ENCODE measurements at places on chromosomes 16 and 17. TPM values are rescaled to one million over a fixed set of nuclear protein-coding genes. Genes with fewer than 3 reads are reported as not detected.
A peak's percentile ranks its signal among the peaks of the same experiment; 100 is the strongest.

DNA sequence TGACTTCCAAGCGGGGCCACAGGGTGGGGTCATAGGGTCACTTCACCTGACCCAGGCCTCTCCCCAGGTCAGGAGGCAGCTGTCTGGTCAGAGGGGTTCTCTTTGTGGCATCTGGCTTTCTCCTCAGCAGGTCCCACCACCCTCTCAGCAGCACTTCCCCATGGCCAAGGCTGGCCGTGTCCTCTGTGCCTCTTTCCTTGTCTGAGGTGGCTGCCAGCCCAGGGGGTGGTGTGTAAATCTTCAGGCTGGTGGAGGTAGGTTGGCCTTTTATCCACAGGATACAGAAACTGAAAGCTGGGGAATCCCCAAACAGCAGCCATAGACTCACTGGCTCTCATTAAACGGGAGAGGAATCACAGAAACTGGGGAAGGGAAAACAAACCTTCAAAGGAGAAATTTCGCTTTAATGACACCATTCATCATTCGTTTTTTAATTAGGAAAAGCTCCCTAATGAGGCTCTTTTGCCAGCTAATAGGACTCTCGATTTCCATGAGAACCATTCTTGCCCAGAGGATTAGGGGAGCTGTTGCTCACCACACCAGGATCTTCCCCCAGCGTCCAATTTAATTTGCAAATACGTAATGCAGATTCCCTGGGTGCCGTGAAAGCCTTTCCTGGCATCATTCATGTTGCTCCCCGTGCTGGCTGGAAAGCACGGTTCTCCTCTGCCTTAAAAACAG lies 18.0 kb downstream of the C17orf75 start:
- no peak for DNase-seq

The LAT gene
- total RNA-seq = 8.3 TPM

- no peak for DNase-seq
Observed at GRCh38 chr17:31560616-31561235, 169.3 kb downstream of the RAB11FIP4 start.

The AOC3 gene
- 2.0 TPM for total RNA-seq

DNA sequence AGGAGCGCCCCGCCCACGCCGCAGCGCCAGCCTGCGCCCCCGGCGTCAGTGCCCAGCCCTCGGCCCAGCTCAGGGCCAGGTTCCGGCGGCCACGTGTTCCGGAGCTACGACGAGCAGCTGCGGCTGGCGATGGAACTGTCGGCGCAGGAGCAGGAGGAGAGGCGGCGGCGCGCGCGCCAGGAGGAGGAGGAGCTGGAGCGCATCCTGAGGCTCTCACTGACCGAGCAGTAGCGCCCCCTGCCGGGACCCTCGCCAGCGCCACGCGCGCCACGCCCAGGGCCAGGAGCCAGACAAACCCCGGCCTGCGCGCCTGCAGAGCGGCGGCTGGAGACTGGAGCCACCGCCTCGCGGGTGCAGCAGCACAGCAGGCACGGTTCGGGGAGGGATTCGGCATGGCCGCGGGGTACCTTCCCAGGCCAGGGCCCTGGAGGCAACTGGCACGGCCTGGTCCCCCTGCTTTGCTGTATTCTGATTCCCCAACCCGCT lies 9.3 kb downstream of the CORO6 start:
- peak; percentile 98 for DNase-seq

GRCh38 chr17:60916043-60916442 lies 238.4 kb downstream of the BCAS3 start:
- DNase-seq = no peak

DNA sequence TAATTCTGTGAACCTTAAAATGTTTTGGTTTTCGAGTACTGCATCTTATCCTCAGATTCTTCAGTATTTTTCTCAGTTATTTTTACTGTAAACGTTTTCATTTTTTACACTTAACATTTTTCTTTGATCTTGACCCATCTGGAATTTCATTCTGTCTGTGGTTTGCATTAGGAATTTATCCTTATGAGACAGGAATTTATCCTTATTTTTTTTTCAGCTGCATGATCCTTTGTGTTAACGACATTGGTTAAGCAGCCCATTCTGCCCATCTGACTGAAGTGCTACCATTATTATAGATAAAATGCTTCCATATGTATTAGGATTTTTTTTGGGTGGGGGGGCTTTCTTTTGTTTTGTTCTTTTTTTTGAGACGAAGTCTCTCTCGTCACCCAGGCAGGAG lies 41.0 kb downstream of the SNX29 start:
- no peak for DNase-seq

DNA sequence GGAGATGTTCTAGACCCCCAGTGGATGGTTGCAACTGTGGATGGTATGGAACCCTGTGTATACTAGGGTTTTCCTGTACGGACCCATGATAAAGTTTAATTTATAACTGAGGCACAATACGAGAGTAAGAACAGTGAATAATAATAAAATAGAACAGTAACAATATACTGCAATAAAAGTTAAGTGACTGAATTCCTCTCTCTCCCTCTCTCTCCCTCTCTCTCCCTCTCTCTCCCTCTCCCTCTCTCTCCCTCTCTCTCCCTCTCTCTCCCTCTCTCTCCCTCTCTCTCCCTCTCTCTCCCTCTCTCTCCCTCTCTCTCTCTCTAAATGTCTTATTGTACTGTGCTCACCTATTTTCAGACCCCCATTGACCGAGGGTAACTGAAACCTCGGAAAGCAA lies 291.0 kb downstream of the IRF8 start:
- no peak for DNase-seq

The TBC1D28 gene
- total RNA-seq = 0.44 TPM

- no peak for DNase-seq
Observed at GRCh38 chr17:57899391-57899790, 49.5 kb upstream of the MRPS23 start.

GRCh38 chr16:48244863-48245195 lies 729 bp downstream of the LONP2 start:
- no peak for DNase-seq

GRCh38 chr16:48680881-48681280 lies 70.9 kb upstream of the N4BP1 start:
- no peak for DNase-seq

DNA sequence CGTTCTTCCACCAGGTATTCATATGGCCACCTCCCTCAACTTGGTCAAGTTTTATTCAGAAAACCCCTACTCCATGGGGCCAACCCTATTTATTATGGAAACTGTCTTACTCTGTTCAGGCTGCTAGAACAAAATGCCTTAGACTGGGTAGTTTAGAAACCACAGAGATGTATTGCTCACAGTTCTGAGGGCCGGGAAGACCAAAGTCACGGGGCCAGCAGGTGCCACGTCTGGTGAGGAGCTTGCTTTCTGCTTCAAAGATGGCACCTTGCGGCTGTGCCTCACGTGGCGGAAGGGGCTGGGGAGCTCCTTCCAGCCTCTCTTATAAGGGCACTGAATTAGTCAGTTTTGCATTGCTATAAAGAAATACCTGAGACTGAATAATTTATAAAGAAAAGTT lies 74.3 kb downstream of the AXIN2 start:
- no peak for DNase-seq

DNA sequence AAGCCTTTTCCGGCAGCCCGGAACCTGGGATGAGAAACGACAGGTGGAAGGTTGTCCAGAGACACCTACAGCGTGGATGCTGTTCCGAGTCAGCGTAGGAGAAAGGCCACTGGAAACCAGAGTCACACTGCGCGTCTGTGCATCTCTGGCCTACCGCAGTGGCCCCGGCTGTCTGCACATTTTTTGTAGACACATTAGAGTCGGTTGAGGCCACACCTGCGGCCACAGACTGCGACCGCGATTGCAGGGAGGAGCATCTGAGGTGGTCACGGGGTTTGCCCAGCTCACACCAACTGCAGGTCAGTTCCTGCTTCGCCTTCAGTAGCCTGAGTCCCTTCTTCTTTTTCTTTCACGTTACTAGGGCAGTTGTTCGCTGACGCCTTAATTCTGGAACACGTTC lies 52.4 kb downstream of the WDR45B start:
- DNase-seq = no peak

GRCh38 chr16:19380328-19380727 lies 37.4 kb upstream of the TMC5 start:
- DNase-seq = no peak

- DNase-seq = no peak
Observed at GRCh38 chr16:2208772-2209171, 1.9 kb downstream of the BRICD5 start.

- no peak for DNase-seq
Observed at GRCh38 chr16:10751291-10751697, 7.7 kb downstream of the NUBP1 start.

DNA sequence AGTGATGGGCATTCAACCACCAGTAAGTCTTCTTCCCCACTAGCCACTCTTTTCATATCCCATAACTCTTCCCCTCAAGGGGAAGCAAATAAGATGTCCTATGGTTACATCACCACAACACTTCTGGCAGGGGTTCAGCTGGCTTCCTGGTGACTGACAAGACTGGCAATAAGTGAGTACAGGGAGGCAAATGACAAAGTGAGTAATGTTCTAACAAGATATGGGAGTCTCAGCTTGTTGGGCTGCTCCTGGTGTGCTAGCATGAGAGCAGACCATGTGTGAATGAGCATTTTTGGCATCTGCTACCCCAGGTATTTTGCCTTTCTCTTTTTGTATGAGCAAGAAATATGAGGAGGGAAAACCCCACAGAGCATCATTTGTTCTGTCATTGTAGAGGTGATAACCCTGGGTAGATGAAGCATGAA lies 9.9 kb downstream of the TMIGD1 start:
- no peak for DNase-seq

The KCNG4 gene
- total RNA-seq = not detected

GRCh38 chr17:64628641-64629040 lies 33.5 kb downstream of the SMURF2 start:
- no peak for DNase-seq

DNA sequence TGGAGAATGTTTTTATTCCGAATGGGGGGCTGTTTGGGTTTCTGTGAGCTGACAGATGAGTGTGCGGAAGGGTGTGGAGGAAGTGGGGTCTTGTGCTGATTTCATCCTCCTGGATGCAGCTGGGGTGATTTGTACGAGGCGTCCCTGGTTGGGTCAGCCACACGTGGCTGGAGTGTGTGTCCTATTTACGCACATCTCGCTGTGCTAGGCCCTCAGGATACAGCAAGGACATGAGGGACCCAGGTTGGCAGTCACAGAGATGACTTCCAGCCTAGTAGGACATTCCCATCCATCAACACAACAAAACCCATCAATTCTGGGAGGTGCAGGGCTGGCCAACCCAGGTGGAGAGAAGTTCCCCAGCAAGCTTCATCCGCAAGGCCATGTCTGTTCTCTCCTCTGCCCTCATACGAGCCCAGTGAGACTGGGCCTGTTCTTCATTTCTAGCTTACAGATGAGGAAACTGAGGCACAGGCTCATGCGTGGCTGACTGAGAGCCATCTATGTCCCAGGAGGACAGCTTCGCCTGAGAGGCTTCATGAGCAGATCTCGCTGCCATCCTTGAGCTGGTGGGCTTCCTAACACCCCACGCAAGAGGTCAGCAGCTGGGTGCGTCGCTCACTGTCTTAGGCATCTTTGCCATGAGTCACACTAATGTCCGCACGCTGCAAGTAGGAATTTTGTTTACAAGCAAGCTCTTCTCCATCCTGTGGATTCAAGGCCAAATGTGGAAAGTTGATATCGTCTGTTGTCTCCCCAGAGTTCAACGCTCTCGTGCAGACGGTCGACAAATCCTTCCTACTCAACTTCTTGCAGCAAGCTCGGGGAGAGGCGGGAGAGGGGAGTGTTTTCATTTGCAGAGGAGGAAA lies 24.4 kb downstream of the IRF8 start:
- no peak for DNase-seq

GRCh38 chr16:9302072-9302471 lies 210.6 kb downstream of the HAPSTR1 start:
- DNase-seq = no peak

The MVP gene
- total RNA-seq = 82.7 TPM

- DNase-seq = no peak
Observed at GRCh38 chr16:89952049-89952448, 3.5 kb downstream of the DEF8 start.

GRCh38 chr17:81918832-81919545 lies 1.0 kb upstream of the SIRT7 start:
- no peak for DNase-seq

DNA sequence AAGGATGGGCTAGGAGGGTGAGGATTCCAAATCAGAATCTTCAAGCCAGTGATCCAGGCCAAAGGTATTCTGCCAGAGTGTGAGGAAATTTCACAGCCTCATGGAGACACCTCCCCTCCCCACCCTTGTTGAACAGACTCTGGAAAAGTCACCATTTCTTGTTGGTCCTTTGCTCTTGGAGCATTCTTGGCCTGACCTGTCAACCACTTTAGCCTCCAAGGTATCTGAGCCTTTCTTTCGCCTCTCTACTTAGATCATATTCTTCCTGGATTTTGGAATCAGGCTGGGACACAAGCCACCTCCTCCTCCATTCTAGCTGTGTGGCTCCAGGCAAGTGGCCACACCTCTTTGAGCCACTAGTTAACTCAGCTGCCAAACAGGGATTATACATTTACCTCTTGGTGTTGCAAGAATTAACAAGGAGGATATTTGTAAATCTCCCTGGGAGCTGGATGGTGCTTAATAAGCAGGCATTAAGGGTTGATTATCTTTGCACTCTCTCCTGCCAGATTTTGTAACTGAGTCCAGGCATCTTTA lies 193.5 kb downstream of the WWOX start:
- no peak for DNase-seq

GRCh38 chr17:48843187-48843900 lies 12.5 kb downstream of the CALCOCO2 start:
- DNase-seq = no peak

- no peak for DNase-seq
Observed at GRCh38 chr16:13421726-13422125, 498.2 kb upstream of the ERCC4 start.

GRCh38 chr16:80167657-80168390 lies 373.0 kb upstream of the DYNLRB2 start:
- no peak for DNase-seq

- no peak for DNase-seq
Observed at GRCh38 chr16:55577887-55578286, 11.4 kb downstream of the CAPNS2 start.

- DNase-seq = no peak
Observed at GRCh38 chr17:7042501-7043181, 1.3 kb downstream of the SLC16A11 start.

The KIF22 gene
- 31.9 TPM for total RNA-seq

The CACNA1H gene
- 161 TPM for total RNA-seq

DNA sequence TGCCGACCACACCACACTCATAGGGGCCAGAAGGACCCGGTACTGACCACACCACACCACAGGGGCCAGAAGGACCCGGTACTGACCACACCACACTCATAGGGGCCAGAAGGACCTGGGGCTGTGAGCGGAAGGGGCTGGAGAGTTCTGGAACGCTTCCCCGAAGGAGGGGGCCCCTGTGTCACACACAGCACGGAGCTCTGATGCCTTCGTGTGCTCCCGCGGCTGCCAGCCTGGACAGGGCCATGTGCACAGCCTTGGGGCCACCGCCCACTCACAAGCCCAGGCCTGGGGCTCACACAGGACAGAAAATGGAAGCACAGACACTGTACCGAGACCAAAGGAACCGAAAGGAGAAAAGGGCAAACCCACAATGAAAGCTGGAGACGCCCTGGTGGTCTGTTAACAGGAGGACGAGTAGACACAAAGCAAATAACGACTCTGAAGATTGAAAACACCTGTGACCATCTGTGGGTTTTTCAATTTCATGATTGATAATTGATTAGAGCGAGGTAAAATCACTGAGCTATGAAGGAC lies 106.5 kb upstream of the METRNL start:
- no peak for DNase-seq

The MAPK7 gene
- total RNA-seq = 70.6 TPM

Data from glutamatergic neuron (in vitro differentiated cells).